ENCODE measurements at places on chromosomes 7 and 10.

GRCh38 chr10:50310560-50311174 lies 59.4 kb upstream of the ASAH2 start:
- DNase-seq = no peak

DNA sequence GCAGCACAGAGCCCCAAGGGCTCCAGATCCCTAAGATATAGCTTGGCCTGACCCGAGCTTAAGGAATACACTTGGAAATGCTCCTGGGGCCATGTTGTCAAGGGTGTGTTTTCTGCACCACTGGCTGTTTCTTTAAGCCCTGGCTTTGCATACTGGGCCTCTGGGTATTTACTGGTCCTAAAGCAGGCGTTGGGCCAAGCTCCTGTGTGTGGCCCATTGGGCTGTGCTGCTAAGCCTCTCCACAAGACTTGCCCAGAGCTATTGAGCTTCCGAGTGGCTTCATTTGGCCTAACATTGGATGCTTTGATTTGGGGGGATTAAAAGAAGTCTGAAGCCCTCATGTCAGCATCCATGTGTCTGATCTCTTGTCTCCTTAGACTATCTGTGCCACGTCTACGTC lies 5.2 kb downstream of the YKT6 start:
- no peak for DNase-seq

DNA sequence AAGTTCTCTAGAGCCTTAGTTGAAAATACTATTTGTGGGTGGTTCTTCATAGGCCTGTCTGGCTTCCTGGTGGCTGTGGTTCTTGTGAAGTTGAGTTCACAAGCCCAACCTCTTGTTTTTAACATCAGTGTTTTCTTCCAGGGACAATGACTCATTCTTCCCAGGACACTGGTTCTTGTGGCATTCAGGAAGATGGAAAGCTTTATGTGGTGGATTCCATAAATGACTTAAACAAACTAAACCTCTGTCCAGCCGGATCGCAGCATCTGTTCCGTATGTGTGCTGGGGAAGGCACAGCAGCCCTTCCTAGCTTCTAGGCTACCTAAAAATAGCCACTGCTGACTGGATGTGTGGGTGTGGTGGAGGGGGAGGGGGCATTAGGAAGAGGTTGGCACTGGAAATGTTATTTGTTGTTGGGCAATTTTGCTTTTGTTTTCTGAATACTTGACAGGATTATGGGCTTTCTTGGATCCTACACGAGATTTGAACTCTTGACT lies 3.9 kb downstream of the LSMEM1 start:
- DNase-seq = no peak

GRCh38 chr10:111319866-111320265 lies 243.0 kb downstream of the ADRA2A start:
- DNase-seq = no peak

- DNase-seq = no peak
Observed at GRCh38 chr10:1214882-1215540, 158.8 kb downstream of the WDR37 start.

DNA sequence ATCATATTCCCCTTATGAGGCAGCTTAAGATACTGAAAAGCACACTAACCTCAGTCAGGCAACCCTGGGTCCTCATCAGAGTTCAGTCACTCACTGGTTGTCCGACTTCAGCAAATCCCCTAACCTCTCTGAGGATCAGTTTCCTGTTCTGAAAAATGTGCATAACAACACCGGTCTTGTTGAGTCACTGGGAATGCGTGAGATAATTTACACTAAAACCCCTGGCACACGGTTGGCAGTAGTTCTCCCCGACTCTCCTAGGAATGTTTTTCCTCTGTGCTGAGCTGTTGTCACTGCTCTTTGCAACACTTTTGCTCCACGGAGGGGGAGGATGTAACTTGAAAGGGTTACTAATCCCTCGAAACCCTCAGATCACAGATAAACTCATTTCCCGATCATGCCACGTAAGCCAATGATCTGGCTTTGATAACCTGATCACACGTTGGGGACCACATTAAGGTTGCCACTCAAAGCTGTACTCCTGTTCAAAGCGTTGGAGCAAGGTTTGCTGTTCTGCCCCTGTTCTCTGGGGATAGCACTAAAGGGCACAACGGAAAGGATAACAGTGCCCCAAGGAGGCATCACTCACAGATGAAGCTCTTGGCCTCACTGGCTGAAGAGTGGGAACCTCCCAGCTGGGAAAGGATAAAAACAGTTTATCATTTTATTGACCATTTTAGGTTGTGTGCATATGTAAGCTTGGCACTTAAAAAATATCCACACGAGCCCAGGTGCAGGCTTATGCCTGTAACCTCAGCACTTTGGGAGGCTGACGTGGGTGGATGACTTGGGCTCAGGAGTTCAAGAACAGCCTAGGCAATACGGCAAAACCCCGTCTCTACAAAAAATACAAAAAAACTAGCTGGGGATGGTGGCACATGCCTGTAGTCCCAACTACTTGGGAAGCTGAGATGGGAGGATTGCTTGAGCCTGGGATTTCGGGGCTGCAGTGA lies 5.0 kb upstream of the RBM17 start:
- no peak for DNase-seq

DNA sequence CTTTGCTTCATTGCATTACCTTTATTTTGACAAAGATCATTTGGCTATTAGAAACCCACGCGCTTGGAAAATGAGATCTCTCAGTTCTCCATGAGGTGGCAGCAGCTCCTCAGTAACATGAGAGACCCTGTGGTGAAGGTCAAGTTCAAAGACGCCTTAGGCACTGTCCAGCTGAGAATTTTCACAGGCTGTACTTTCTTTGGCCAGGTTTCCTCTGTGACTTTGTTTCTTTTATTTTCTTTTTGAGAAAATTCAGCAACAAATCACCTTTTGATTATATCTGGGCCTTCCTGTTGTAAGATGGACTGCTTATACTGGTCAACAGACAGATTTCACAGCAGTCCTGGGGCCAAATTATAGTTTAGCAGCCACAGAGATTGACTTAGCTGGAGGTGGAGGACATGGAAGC lies 54.5 kb downstream of the RAB18 start:
- peak; percentile 73 for DNase-seq

DNA sequence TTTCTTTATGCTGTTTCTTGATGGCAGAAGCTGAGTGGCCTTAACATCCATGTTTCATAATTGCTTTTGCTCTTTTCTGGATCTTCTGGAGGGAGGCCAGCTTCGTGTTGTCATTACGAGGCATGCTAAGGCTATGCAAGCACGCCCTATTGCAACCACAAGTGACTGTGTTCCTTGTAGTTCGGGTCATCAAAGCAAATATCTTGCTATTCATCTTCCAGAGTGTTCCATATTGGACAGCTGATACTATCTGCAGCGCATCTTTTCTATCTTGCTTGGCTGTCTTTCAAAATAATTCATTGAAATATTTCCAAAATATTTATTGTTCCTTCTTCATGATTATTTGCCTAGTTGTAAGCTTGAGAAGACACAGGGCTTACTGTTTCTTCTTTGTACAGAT lies 5.0 kb downstream of the EPHB6 start:
- DNase-seq = no peak

GRCh38 chr10:71805776-71806703 lies 32.7 kb upstream of the VSIR start:
- no peak for DNase-seq

GRCh38 chr10:5643346-5644067 lies 22.9 kb downstream of the ASB13 start:
- no peak for DNase-seq

GRCh38 chr7:64874562-64875250 lies 28.4 kb upstream of the ZNF273 start:
- DNase-seq = no peak

DNA sequence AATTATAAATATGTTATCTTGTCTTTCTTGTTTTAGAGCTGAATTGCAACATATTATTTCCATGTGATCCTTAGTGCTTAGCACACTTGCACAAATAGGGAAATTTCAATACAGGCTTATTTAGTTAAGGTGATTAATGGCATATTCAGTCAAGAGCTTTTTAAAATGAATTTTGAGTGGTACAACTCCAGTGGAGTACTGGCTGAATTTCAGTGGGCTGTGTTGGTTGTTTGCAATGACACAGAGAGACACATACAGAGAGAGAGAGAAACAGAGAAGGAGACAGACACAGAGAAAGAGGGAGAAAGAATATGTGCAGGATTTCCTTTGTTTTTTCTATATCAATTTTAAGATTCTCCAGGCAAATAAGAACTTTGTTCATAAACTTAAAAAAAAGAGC lies 766.9 kb downstream of the DNAJB9 start:
- peak; percentile 44 for DNase-seq

GRCh38 chr7:16915405-16915804 lies 33.6 kb upstream of the AGR3 start:
- DNase-seq = no peak

DNA sequence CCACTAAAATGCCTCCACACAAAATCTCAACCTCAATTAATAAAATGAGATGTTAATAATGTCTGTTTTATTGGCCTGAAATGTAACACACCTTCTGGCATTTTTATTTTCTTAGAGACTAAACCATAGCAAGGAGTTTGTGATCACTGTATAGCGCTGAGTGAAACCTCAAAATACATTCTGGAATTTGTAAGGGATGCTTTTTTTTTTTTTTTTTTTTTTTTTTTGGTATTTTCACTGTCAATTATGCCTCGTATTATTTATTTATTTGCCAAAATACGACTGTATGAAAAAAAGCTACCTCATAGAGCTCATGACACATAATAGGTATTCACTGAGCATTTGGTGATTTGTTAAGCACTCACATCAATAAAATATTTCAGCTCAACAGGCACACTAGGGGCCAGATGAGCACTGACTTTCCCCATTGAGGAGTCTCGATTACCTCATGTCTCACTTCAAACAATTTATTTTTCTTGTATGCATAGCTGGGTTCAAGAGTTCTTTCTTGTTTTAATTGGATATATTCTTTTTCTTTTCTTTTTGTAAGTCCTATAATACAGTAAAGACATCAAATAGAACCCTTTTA lies 36.5 kb downstream of the SEMA3C start:
- no peak for DNase-seq

GRCh38 chr7:76233538-76234281 lies 32.0 kb downstream of the SRRM3 start:
- DNase-seq = peak; percentile 22

DNA sequence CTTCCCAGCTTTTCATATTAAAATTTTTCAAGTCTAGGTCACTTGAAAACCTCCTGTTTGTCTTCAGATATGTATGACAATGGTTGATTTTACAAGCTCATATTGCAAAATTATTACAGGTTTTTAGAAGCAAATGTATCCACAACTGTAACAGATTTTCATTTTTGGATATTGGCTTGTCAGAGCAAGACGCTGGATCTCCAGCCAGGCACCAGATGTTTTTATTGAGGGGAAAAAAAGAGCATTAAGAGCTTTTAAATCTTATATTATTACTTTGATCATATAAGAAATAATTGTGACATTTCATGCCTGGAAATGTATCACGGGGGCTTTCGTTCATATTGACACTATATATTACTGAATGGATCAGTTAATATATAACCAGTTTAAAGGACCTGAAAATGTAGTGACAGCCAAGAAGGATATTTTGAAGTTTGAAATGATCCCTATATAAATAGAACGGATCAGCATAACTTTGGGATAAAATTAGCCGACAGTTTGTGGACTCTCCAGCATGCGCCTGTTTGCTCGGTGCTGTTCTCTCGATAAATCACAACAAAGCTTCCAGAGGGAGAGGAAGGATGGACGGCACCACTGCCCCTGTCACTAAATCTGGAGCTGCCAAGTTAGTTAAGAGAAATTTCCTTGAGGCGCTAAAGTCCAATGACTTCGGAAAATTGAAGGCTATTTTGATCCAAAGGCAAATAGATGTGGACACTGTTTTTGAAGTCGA lies at the start of gene ASB4:
Gene ASB4, plus strand, starts transcription at position 553 of the 733 bp plus-strand sequence. Its CDS starts 29 bp downstream, at position 582.
- no peak for DNase-seq

GRCh38 chr7:149307775-149308501 lies 45.9 kb downstream of the ZNF783 start:
- no peak for DNase-seq

DNA sequence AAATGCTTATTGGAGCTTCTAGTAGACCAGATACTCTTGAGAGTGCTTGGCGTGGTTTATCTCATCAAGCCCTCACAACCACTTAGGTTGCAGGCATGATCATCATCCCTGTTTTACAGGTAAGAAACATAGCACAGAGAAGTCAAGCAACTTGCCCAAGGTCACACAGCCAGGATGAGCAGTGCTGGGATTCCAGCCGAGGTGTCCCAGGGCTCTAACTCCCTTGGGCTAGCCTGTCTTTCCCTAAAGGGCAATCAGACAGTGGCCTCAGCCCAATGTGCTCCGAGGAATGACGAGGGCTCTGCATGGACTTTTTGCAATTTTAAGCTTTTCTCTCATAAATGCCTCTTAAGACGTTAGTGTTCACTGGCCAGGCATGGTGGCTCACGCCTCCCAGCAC lies 39.9 kb upstream of the SPDYE3 start:
- DNase-seq = no peak

DNA sequence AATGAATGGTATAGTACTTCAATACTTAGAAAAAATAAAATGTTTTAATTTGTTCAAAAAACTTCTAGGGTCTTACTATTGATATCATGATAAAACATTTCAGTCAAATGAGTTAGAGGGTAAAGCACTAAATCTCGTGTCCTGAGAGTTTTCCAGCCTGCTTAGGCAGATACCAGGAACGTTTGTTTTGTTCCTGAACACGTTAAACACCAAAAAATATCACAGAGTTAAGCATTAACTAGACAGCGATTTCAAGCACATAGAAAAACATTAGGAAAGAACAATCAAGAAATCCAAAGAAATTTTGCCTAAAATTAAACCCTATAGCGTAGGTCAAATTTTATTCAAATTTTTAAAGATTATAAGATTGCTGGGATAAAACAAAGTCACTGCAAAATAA lies 204.6 kb upstream of the AGR3 start:
- DNase-seq = no peak

- no peak for DNase-seq
Observed at GRCh38 chr10:50946991-50947781, 61.8 kb upstream of the A1CF start.

DNA sequence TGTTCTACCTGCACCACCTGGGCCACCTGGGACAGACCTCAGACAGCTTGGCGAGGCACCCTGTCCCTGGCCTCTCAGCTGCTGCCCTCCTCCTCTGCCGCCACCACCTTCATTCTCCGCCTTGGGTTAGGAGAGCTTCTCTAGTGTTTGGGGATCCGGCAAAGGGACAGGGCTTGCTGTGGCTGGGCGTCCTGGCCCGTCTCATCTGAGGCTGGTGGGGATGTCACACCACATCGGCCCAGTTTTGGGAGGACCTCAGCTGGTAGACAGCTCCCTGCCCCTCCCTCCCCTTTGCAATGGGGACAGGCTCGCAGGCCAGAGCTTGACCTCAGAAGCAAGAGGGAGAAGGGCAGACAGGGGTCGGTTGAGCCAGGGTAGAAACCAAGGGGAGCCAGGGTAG lies 26.4 kb downstream of the SPOCK2 start:
- no peak for DNase-seq
